ENCODE measurements at places on chromosomes 7 and 10.

DNA sequence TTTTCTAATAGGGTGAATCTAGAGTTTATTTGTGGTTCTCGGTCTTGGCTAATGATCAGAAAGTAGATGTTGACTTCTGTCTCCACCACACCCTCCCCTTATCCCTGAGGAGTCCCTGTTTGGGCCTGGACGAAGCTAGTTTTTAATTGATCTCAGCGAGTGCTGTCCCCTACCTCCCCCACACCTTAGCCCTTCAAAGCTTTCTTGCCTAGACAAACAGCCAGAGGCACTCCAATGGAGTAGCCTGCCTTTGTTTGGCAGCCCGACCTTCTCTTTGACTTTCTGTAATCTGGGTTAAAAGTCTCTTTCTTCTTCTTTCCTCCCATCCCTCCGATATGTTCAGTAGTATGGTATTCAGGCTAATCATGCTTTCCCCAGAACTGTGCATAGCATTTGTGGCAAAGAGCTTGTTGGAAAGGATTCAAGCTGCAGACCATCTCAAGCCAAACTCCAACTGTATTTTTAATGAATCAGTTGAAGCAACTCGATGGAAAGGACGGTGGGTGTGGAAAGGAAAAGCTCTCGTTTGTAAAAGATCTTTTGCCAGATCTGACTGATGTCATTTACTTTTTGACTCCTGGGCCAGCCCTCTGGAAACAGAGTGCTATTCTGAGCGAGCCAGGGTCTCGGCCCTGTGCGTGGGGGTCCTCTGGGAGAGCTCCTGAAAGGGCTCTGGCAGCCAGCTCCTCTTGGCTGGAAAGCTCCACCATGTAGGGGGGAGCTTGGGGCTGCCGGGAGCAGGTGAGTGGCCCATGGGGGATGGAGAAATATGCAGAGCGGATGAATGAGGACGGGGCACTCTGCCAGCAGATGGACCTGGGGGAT lies 4.5 kb downstream of the FAM180A start:
- no peak for DNase-seq

DNA sequence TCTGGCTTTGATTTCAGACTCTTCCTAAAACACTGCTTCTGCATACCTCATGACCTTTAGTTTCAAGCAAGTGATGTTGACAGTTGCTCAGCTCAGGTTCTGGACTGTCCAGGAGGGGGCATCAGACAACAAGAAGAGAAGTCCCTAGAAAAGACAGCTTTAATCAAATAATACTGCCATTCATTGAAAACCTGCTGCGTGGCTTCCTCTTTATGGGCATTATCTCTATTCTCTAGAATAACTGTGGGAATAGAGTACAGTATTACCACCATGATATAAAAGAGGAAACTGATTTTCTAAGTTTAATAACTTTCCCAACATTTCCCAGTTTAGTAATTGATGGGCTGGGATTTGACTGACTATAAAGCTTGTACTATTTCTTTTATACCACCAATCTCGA lies 170.4 kb downstream of the SNX13 start:
- DNase-seq = peak; percentile 43

DNA sequence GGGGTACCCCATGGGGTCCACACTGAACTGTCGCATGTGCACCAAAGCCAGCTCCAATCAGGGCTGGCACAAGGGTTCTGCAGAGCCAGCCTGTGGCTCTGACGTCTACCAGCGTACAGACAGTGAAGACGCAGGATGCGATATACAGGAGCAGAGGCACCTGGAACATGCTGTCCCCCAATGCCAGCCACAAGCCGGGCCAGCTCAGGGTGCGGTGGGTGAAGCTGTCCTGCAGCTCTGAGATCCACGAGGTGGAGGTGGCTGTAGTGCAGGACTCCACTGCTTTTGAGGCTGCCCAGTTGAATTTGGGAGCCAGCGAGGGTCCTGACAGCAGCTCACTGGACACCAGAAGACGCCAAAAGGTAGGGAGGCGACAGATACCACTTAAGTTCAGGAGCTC lies 111.3 kb upstream of the PDSS1 start:
- DNase-seq = no peak

- DNase-seq = peak; percentile 34
These were observed 44.5 kb upstream of the AGR3 start for GRCh38 chr7:16926283-16926682.

GRCh38 chr7:41698114-41698513 lies 4.8 kb downstream of the INHBA start:
- no peak for DNase-seq

DNA sequence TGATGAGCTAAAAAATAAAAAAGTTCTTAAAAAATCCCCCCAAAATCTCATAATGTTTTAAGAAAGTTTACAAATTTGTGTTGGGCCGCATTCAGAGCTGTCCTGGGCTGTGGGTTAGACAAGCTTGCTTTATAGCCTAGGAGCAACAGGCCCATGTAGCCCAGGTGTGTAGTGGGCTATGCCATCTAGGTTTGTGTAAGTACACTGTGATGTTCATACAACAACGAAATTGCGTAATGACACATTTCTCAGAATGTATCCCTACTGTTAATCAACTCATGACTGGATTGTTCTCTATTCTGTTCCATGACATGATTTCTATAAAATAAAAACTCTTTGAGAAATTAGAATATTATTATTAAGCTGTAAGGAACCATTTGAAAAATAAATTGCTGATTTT lies 13.0 kb downstream of the MIOS start:
- DNase-seq = no peak

- DNase-seq = no peak
These were observed 34.7 kb downstream of the GRID1 start for GRCh38 chr10:86331861-86332260.

DNA sequence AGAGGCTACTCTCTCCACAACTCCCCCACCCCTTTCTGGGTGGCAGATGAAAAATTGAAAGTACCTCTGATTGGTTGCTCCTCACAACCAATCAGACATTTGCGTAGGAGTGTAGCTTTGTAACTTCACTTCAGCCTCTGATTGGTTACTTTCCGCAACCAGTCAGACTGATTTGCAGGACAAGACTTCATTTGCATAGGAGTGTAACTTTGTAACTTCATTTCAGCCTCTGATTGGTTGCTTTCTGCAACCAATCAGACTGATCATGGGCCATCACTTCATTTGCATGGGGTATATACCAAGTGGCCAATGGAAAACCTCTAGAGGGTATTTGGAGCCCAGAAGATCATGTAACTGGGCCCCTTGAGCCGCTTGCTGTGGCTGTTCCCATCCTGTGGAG lies 25.6 kb downstream of the CDNF start:
- no peak for DNase-seq

DNA sequence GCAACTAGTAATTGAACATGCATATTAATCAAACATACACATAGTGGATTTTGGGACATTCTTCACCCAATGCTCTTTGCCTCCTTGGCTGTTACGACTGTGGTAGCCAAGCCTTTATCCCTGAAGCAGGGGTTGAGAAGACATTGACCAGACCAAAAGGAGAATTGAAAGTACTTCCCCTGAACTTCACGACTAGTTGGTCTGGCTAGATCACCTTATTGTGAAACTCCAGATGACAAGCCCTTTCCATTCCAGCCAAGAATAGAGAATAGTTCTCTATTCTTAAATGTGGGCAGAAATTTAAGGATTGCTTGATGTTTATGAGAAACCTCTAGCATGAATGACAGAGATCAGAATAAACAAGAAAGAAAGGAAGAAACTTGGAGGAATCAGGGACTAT lies 97.0 kb downstream of the LRMDA start:
- no peak for DNase-seq

- no peak for DNase-seq
These were observed 74.6 kb upstream of the GDF10 start for GRCh38 chr10:47225219-47225927.

- no peak for DNase-seq
These were observed 38.6 kb upstream of the TNKS2 start for GRCh38 chr10:91759581-91759986.

DNA sequence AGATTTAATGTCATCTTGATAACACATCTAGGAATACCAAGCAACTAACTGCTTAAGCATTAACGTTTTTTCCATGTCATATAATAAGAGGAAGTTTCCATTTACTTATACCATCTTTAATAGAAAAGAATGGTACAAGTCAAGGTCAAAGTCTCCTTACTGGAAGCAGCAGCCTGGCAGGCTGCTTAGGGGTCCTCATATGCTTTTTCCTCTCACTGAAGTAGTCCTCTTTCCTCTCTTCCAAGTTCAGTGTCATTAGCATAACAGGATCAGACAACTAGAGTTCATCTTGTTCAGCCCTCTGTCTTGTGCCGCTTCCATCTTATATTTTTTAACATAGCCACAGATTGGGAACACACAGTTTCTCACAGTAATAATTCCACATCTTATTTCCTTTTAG lies 405.7 kb downstream of the GFRA1 start:
- DNase-seq = no peak

GRCh38 chr7:40300146-40300670 lies 165.4 kb downstream of the SUGCT start:
- no peak for DNase-seq

DNA sequence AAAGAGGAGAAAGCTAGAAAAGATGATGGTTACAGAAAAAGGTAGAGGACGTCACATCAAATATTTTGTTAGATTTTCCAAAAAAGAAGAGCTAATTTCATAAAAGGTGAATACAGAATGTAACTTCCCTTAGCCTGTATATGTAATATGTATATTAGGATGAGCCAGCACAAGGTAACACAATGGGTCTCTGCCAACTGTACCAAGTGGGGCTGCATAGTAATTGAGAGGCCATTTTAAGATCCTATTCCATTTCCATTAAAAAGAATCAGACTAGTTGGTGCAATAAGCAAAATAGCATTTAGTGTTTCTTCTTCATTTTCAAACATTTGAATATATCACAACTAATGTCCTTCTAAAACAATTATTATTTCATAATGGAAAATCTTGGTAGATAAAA lies 134.6 kb downstream of the SEMA3A start:
- DNase-seq = no peak

GRCh38 chr7:121164247-121164646 lies 164.6 kb upstream of the WNT16 start:
- DNase-seq = no peak
